ENCODE measurements at places on chromosomes 11 and 22. TPM values are rescaled to one million over a fixed set of nuclear protein-coding genes. Genes with fewer than 3 reads are reported as not detected.

TRIM34 gene
- 7.3 TPM for polyA plus RNA-seq

RDX gene
- 165 TPM for polyA plus RNA-seq

THRSP gene
- 0.16 TPM for polyA plus RNA-seq

SCUBE2 gene
- 5.3 TPM for polyA plus RNA-seq

GRCh38 chr11:46112961-46113607 is 8.2 kb downstream of the PHF21A start:
- DNase-seq: peak; percentile 52

GRCh38 chr11:59216641-59217564 is 4.2 kb upstream of the MPEG1 start:
- no peak for DNase-seq

GRCh38 chr11:12897390-12897789 is 111.7 kb upstream of the RASSF10 start:
- no peak for DNase-seq

- no peak for DNase-seq
Observed at GRCh38 chr11:97231231-97231630, 841.4 kb downstream of the JRKL start.

Data from renal cortex interstitium (tissue), 15 donors.